CD4-positive, alpha-beta T cell treated with Interleukin-15 for 4 hours (primary cell): ENCODE measurements at places on chromosomes 2 and 18.

DNA sequence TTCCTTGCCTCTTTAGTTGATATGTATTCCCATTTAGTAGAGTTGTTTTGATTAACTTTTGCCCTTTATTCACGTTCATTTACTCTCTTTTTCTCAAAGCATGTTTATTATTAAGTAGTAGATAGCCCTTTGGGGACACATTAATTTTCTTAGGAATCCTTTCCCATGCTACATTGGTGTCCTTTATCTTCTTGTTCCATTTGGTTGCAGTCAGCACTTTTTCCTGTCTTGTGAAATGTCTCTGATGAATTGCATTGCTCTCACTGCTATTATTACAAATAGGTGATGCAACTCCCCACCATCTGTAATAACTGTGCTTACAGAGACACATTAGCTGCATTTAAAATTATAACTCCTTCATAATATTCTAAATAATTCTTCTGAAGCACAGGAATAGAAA, 428.5 kb upstream of the CNTNAP5 start:
- DNase-seq: no peak

GRCh38 chr2:120846406-120847095, 110.9 kb downstream of the GLI2 start:
- DNase-seq: no peak

DNA sequence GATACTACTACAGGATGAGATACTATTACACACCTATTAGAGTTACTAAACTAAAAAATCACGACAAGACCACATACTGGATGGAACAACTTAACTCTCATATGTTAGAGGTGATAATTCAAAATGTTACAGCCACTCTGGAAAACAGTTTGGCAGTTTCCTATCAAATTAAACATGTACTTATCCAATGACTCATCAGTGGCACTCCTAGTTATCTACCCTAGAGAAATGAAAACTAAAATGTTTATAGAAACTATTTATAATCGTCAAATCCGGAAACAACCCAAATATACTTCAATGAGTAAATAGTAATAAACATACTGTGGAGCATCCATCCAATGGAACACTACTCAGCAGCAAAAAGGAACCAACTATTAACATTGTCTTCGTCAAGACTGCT, 137.0 kb upstream of the RBBP8 start:
- DNase-seq: no peak

- DNase-seq: no peak
These were observed 43.2 kb upstream of the PSME4 start for GRCh38 chr2:54013996-54014395.

- no peak for DNase-seq
These were observed 219.1 kb upstream of the BOD1L2 start for GRCh38 chr18:56927786-56928185.

DNA sequence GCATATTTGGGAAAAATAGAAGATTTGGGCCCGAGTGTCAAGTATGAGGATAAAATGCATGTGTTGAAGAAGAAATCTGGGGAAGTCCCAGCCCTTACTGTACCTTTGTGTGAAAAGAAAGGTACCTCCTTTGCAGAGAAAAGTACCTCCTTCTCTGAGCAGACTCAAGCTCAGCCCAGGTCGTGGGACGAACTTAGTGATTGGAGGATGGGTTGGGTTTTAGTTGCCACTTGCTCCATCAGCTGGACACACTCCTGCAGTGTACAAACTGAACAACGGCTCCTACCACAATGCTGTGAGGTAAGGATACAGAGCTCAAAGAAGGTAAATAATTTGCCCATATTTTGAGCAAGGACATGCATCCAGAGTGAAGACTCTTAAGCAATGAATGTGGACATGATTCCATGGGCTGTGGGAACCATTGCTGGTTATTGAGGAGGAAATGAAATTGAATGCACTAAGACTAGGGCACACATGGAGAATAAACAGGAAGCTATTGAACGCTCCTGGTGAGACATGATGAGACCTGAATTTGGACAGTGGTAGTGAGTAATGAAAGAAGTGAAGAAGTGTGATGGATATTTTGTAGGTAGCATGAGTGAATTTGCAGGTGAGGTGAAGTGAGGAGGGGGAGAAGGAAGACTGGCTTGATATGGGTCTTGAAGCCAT, 49.8 kb upstream of the IL1RL1 start:
- DNase-seq: no peak

DNA sequence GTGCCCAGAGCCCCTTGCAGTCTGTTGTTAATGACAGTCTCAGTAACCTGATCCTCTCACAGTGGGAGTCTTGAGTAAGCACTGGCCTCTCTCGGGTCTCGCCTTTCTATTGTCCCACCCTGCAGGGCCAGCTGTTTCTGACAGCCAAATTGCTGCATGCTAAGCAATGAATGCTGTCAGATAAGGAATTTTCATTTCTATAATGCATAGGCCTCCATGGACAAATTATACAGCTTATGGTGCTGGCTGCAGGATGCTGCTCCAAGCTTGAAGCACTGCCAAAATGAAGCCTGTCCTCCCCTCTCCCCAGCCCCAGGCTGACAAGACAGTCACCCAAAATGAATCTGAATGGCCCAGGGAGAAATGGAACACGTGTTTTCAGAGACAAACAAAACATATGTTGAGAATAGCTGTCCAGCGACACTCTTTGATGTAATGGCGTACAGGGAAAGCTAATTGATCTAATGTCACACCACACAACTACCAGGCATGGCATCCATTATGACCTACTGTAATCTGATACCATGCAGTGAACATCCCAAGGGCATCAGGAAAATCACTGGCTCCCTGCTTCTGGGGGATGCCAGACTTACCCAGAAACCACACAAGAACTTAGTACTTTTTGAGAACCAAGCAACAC, 36.8 kb downstream of the ACVR1 start:
- no peak for DNase-seq

DNA sequence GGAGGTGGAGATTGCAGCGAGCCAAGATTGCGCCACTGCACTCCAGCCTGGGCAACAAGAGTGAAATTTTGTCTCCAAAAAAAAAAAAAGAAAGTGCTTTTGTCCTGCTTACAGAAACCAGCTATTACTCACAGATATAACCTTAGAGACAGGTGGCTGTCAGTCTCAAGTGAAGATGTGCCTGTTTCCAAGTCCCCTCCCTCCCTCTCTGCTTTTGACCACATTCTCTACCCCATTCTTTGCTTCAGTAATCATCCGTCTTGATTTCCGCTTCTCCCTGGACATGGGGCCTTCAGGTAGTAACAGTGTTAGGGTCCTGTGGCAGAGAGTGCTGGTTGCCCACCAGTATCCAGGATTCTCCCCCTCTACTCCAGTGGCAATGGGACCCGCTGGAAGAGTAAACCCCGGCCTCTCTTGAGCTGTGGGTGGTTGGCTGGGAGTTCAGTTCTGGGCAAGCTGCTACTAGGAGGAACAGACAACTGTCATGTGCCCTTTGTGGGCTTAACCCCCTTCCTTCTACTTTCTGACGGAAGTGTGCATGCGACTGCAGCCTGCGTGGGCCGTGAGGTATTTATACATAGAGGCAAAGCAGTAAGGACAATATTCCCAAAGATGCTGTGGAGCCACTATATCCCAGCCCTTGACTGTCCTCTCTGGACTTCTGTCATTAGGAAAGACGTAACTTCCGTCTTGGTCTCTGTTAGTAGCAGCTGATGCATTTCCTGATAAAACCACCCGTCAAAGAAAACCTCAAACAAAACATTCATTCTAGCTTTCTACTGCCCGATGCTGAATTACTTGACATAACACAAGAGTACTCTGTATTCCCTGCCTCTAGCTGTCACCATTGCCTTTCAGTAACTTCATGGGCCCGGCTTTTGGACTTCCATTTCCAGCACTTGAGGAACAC, 17.8 kb downstream of the PDCL3 start:
- DNase-seq: peak; percentile 48

GRCh38 chr2:181440919-181441318, 16.3 kb upstream of the ITGA4 start:
- DNase-seq: no peak

DNA sequence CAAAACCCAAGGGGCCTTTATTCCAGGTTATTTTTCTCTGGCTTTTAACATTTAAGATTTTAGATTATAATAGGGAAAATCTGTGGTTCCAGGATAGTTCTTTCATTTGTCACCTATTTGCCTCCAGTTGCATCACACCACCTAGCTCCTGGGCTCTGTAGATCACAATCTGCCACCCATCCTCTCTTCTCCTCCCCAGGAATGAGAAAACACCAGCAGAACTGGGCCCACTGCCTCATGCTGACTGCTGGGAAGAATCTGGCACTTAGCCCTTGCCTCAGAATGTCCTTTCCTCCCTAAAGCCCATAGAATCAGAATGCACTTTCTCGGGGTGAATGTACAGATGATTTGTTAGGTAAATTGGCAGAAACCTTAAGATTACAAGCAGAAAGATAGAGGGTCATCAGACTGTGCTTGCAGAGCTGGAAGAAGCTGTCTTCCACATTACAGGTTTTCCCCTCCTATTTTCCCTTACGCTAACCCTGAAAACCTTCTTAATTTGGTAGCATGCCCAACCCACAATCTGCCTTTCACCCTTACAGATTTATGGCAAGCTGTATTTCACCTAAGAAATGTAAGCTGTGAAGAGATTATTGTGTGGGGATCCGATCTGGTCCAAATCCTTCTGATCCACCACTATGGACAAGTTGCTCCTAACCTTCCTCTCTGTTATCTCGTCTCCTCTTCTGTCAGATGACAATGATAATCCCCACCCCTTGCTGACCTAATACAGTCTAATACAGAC, 72.6 kb downstream of the LRRC30 start:
- DNase-seq: no peak

- no peak for DNase-seq
These were observed 227.7 kb downstream of the VAPA start for GRCh38 chr18:10141559-10141958.

DNA sequence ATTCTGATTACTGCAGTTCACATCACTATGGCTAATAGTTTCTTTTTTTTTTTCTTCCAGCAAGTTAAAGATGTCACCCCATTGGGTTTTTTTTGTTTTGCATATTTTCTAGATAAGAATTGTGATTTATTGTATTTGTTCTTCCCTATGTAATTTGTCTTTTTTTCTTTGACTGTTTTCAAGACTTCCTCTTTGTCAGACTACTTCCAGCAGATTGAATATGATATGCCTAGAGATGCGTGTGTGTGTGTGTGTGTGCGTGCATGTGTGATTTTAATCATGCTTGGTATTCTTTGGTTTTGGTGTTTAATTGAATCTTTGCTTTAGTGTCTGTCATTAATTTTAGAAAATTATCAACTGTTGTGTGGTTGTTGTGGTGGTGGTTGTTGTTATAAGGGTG, 166.7 kb upstream of the SLC39A10 start:
- no peak for DNase-seq

GRCh38 chr2:47508641-47509040, 105.7 kb downstream of the MSH2 start:
- DNase-seq: no peak

GRCh38 chr2:206189691-206190090, 30.0 kb downstream of the EEF1B2 start:
- DNase-seq: no peak

DNA sequence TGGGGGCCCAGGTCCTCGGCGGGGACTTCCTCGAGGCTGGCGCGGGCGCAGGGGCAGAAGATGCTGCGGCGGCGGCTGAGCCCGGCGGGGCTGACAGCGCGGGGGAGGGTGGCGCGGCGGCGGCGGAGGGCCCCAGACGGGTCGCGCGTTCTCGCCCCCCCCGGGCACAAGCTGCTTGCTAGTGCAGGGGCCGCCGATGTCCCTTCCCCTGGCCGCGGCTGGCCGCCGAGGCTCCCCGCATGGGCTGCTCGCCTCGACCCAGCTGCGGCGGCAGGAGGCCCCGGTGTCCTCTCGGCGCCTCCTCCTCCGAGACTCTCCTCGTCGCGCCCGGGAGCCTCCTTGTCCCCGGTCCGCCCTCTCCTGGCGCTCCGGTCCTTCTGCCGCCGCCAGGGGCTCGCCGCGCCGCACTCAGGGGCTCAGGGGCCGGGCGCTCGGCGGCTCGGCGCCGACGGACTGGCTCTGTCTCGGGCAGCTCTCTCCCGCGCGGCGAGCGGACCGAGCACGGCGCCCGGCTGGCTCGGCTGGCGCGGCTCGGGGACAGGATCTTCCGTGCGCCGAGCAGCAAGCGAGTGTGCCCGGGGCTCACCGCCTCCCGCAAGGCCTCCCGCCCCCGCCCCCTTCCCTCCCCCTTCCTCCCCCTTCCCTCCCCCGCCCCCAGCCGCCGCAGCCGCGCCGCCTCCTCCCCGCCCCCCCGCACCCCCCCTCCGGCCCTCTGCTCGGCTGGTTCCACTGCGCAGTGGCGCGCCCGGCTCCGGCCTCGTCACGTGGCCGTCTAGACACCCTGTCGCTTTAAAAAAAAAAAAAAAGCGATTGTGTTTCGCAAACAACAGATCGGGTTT, 902 bp upstream of the SMAD7 start:
- DNase-seq: peak; percentile 87

DNA sequence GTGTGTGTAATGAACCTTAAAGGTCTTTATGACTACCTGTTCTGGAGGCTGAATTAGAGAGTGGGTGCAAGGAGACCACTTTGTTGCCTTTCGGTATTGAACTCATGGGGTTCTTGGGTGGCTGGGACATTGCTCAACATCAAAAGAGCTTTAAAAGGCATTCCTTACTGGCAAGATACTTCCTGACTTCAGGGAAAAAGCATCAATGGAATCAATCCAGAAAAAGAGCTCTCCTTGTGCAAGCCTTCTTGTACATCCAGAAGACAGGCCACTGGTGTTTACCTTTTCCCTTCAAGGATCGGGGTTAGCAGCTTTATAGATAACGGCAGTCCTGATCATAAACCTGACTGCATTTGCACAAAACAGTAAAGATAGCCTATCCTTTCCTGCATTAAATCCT, 9.5 kb downstream of the PNO1 start:
- no peak for DNase-seq

GRCh38 chr18:56043641-56044061, 455.7 kb upstream of the TCF4 start:
- DNase-seq: no peak

- DNase-seq: no peak
These were observed 2.6 kb downstream of the TET3 start for GRCh38 chr2:73987109-73987947.

GRCh38 chr2:120391911-120392665, 46.2 kb downstream of the INHBB start:
- DNase-seq: no peak

DNA sequence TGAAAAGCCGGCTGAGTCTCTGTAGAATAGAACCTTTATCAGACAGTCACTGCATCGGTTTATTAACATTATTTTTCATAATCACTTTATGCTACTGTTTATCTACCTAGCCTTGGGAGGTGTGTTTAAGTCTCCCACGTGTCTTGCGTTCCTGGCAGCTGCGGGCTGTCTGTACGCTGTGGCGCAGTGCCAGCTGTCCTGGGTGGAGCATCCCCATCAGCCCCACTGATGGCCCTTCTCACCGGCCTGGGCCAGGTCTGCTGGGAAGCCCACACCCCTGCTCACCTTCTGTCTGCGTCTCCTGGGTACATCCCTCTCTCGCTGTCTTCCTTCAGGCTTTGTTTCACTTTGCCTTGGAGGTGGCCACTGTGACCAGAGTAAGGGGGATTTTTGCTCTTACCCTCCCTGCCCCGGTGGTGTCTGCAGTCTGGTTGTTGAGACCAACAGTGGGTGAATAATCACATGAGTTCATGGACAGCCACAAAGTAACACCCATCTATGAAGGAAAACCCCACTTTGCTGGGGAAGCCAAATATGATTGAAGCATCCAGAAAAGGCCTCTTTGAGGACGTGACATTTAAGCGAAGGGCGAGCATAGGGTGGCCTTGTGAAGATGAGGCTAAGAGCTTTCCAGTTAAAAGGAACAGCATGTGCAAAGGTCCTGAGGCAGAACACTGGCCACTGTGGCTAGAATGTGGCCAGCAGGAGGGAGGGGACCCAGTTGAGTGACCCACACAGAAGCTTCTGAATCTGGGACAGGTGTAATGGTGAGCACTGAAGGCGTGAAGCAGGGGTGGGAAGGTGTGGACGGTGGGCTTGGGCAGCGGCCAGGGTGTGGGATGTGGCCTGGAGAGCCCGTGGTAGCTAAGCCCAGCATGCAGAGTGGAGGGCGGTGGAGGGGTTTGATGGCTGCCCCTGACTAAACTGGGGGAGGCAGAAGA, 41.7 kb downstream of the RAMP1 start:
- DNase-seq: no peak
